ACHN (cell line): ENCODE measurements at places on chromosomes 12 and 14.
A peak's percentile ranks its signal among the peaks of the same experiment; 100 is the strongest.

DNA sequence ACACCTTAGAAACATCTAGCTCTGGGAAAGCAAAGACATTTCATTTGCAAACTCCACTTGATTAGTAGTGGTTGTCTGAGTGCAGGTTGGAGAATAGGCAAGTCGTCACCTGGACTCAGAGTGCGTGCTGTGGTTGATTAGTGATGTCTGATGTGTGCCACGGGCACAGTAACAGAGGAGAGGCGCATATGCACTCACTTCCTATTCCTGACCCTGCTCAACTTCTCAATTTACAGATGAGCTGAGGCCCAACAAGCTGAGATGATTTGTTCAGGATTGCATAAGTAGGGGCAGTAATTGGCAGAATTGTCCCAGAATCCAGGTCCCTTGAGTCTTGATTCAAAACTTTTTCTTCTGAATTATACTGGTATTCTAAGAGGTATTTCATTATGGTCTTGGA is 44.9 kb downstream of the ADCK1 start:
- no peak for DNase-seq

DNA sequence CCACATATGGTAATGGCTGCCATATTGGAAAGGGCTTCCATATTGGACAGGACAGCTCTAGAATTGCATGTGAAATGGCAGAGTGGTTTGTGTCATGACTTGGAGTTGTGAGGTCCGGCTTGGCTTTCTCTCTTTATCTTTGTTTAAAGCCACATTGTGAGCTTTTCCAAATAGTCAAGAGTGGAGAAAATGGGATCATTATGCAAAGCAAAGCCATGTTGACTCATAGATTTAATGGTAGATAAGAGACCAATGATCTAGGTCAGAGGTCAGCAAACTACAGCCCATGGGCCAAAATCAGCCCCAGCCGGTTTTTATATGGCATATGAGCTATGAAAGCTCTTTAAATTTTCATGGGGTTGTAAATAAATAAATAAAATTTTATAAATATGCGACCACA is 449.1 kb downstream of the BCL11B start:
- DNase-seq = no peak

DNA sequence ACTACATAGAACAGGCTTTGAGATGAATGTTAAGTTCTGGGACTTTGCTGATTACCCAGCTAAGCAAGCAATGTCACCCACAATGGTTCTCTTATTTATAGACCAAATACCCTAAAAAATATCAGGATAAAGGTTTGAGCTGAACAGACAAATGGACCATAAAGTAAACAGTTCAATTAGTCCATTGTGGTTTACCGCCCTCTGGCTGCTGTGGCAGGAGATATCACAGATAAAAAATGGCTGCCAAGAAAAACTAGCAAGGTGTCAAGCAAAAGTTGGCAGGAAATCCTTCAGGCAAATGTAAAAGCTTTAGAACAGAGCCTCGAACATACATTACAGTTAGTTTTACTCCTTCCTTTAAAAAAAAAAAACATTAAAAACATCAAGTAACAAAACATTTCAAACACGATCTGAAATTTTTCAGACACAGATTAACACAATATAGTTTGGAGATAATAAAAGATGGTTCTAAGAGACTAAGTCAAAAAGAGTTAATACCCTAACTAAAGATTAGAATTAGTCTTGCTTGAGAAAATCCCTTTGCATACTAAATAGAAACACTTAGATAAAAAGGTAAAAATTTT is 41.3 kb downstream of the MED13L start:
- peak; percentile 77 for DNase-seq

- DNase-seq = no peak
These were observed 6.0 kb downstream of the TMEM63C start for GRCh38 chr14:77187649-77188012.

DNA sequence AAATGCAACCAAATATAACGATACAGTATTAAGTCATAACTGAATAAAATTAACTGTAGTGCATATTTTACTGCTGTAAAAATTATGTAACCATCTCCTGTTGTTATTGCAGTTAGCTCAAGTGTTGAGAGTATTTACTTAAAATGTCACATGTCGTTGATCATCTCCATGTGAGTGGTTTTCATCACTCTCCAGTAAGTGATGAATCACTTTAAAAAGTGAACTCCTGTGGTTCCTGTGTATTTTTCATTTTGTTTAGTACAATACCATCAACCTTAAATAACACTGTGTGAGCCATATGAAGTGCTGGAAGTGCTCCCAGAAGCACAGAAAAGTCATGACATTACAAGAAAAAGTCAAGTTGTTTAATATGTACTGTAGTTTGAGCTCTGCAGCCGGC is 104.7 kb upstream of the SLCO1B1 start:
- no peak for DNase-seq

GRCh38 chr12:71688961-71689570 is 3.2 kb downstream of the TMEM19 start:
- no peak for DNase-seq

GRCh38 chr14:55054098-55054497 is 2.7 kb downstream of the MAPK1IP1L start:
- no peak for DNase-seq

DNA sequence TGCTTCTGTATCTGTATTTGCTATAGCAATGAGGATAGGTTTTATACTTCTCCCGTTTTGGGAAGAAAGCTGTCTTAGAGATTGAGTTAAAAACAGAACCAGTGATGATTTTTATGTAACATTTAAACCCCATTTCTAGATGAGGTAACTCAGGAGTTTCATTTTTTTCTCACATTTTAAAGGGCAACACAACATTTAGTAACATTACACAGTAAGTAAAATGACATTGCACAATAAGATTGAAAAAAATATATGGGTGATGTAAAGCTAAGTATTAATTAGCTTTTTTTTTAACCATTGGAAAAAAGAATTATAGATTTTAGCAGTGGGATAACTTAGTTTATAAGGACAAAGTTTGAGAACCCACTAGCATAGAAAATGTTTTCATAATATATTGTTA is 25.2 kb upstream of the SCFD1 start:
- DNase-seq = no peak

GRCh38 chr12:107360482-107360881 is 267.1 kb upstream of the CRY1 start:
- peak; percentile 27 for DNase-seq

DNA sequence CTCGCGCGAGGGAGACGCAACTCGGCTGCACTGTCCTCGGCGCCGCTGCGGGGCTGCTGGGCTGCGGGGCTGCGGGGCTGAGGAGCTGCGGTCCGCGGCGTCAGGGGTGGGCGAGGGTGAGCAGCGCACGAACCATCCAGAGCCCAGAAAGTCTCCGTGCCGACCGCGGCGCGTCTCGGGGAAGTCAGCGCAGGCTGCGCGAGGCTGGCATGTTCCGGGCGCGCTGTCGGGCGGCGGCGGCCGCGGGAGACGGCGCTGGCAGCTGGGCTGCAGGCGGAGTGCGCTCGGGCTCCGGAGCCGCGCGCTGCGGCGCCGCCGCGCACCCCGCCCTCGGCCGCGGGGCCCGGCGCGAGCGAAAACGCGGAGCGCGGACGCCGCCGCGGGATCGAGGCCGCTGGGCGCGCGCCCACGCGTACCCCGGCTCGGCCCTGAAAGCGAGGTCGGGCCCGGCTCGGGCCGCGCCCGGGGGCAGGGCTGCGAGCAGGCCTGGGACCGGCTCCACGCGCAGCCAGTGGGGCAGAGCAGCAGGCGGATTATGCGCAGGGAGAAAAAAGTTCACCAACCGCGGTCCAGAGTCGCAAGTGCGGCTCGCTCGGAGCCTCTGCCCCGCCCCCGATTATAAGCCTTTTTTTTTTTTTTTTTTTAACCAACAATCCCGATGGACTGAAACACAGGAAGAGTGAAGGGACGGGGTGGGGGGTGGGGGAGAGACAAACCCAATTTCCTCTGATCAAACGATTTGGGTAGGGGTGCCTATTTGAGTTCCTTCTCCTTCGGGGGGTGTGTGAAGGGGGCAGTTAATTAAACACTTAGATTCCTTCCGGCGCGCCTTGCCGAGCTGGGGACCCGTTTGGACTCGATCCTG is at the start of gene PRICKLE1:
Gene PRICKLE1 (minus strand): TSS at position 282 of the 865 bp plus-strand sequence. CDS start 117,230 bp downstream, outside the sequence.
- peak; percentile 81 for DNase-seq

DNA sequence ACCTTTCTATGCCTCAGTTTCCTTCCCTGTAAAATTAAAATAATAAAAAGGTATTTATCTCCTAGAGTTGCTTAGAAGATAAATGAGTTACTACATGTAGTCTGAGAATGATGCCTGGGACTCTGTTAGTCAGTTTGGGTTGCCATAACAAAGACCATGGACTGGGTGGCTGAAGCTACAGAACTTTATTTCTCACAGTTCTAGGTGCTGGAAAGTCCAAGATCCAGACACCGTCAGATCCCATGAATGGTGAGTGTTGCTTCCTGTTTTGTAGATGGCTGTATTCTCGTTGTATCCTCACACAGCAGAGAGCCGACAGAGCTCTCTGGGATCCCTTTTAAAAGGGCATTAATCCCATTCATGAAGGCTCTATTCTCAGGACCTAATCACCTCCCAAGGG is 64.0 kb upstream of the LTA4H start:
- DNase-seq = no peak
